Foreskin fibroblast (primary cell): ENCODE measurements at places on chromosomes 3 and 15.

- DNase-seq, result peak; percentile 85
Measured at GRCh38 chr15:44541282-44541958, 4.5 kb downstream of the EIF3J start.

DNA sequence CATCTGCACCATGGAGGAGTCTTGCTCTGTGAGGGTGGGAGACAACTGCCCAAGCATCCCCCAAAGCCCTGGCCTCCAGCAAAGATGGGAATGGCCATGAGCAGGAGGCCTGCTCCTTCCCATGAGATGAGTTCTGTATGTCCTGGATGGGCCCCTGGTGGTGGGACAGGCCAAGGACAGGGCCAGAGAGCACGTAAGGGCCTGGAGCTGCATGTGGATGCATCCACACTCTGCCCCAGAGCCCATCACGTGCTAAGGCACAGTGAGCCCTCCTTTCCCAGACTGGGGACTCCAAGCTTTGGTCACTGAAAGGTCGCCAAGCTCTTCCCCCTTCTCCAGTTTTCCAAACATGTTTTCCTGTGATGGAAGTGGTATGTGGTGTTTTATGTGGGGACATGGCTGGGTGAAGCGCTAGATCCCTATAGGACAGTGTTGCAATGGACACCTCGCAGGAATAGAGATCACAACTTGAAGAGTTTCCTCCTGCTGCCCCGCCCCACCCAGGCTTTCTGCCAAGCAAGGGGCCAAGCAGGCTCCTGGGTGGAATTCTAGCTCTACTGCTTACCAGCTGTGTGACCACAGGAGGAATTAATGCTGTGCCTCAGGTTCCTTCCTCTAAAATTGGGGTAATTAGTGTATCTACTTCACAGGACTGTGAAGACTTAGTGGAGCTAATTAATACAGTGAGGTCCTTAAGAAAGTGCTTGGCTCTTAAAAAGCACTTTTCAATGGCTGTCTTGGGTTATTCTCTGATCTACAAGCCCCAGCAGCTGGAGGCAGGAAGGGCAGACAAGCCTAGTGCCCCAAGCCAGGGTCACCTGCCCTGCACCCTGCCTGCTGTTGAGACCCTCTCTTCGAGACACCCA is 106.4 kb upstream of the RPL32 start:
- peak; percentile 78 for DNase-seq

GRCh38 chr15:31489801-31490646 is 163.4 kb downstream of the KLF13 start:
- DNase-seq, result peak; percentile 78

- no peak for DNase-seq
Measured at GRCh38 chr3:148878095-148878494, 13.0 kb downstream of the CPA3 start.

GRCh38 chr3:2446146-2446545 is 347.5 kb downstream of the CNTN4 start:
- DNase-seq, result no peak

- no peak for DNase-seq
Measured at GRCh38 chr3:108474581-108474980, 35.8 kb downstream of the MYH15 start.

GRCh38 chr15:63600001-63600615 is 2.9 kb downstream of the FBXL22 start:
- no peak for DNase-seq

DNA sequence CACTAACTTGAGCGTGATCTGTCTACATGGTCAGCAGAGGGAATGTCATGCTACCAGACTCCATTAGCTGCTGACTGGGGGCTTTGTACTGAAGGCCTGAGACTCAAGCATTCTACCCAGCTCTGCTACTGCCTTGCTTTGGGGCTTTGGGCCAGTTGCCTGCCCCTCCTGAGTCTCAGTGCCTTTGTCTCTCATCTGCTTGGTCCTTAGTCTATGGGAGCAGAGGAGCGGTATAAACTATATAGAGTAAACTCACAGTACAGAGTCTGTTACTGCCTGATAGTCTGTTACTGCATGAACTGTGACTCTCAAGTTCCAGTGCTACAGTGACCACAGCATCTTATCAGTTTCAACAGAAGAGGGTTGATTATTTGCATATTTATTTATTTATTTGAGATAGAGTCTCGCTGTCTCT is 38.5 kb upstream of the C15orf39 start:
- no peak for DNase-seq

DNA sequence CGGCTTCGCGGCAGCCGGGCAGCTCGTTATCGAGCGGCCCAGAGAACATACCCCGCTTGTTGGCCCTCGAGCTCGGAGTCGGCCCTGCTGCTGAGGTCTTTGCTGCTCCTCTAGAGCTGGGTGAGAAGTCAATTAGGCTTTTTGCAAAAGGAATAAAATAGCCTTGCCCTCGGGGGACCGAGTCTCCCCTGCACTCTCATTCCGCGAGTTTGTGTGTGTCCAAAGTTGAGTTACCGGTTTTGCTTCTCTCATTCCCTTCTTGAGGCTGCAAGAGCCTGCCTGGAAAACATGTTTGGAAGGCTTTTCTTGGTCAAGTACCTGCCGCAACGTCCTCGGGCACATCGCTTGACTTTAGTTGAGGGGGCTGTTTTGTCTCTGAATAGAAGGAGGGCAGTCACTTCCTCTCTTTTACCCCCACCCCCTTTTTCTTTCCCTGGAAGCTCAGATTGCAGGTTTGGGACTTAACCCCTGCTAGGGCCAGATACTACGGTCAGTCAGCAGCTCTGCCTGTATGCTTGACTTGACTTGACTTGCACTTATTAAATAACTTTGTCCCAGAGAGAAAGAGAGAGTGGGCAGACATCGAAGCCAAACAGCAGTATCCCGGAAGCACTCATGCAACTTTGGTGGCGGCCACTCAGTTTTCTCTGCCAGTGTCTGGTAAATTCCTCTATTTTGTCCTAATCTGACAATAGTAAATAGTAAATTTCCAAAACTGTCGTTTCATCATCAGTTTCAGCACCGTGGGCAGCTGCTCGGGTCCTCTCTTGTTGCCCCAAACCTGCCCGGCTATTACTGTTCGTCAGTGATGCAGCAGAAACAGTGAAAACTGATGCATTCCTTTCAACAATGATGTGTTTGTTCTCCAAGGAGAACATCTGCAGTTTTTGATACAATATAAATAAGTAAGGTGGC is 609 bp downstream of the RNF13 start:
- peak; percentile 37 for DNase-seq

GRCh38 chr15:57545995-57546394 is 45.7 kb upstream of the MYZAP start:
- no peak for DNase-seq

DNA sequence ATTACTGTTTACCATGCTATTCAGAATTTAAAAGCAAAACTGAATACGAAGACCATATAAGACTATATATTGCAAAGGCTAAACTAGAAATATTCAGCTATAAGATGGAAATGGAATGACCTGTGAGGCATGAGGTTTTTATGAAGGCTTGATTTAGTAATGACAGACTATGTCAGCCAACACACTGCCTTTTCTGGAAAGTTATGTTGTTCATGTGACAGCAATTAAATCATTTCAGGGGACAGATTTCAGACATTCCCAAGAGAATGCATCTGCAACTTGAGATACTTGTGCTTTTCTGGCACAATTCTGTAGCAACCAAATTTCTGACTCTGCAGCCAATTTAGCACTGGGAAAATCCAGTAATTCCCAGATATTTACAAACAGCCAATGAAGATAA is 8.6 kb upstream of the GATM start:
- DNase-seq, result no peak

GRCh38 chr3:111882799-111883198 is 23.7 kb downstream of the PHLDB2 start:
- no peak for DNase-seq

GRCh38 chr3:71099997-71100719 is 483.4 kb downstream of the FOXP1 start:
- DNase-seq, result no peak

GRCh38 chr3:56347219-56347871 is 120.9 kb downstream of the ERC2 start:
- no peak for DNase-seq

- peak; percentile 83 for DNase-seq
Measured at GRCh38 chr3:158768361-158768787, 33.5 kb upstream of the MFSD1 start.

DNA sequence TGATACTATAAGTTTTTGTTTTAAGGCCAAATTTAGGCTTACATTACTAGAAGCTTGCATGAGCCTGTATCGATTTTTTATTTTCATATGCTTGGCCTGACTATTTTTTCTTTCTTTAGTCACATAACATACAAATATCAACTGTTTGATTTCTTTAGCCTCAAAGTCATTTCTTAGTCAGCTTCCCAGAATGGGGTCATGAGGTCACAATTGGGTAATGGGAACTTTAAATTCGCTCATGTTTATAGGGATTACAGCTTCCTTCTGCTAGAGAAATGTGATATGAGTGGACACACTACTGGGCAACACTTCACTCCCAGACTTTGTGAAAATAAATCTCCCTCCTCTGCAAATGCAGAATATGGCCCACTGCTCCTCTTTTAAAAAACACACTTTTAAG is 9.1 kb upstream of the TIPARP start:
- DNase-seq, result peak; percentile 94
